ENCODE measurements at places on chromosomes 7 and 10.

- no peak for DNase-seq
Measured at GRCh38 chr7:137949416-137950262, 52.2 kb downstream of the CREB3L2 start.

DNA sequence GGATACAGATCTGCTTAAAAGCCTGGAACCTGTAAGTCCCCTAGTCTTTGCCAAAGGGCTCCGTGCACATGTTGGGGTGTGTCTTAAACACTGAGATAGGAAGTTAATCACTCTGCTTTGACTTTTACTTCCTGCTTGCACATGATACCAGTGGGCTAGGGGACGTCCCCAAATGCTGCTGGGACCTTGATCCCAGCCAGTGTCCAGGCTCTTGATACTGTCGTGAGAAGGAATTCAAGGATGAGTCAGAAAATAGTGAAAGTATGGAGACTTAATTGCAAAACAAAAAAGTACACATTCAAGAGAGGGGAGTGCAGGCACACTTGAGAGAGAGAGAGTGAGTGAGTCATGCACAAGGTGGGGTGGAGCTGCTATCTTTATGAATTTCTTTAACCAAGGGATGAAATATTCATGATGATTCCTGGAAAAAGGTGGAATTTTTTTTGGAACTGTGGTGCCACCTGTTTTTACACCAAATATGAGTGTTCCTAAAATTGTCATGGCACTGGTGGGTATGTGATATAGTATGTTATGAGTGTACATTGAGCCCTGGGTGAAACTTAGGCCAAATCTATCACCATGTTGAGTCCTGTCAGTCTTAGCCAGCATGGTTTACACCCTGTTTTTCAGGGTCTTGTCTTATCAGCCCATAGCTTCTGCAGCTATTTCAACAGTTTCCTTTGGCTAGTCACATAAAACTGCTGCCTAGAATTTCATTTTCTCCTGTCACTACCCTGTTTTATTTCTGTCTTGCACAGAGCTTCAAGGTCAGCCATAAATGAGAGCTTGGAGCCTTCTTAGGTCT lies 88.3 kb upstream of the CYP26C1 start:
- no peak for DNase-seq

- no peak for DNase-seq
Measured at GRCh38 chr10:14751921-14752320, 22.8 kb downstream of the FAM107B start.

- no peak for DNase-seq
Measured at GRCh38 chr7:2000153-2000687, 232.5 kb downstream of the MAD1L1 start.

DNA sequence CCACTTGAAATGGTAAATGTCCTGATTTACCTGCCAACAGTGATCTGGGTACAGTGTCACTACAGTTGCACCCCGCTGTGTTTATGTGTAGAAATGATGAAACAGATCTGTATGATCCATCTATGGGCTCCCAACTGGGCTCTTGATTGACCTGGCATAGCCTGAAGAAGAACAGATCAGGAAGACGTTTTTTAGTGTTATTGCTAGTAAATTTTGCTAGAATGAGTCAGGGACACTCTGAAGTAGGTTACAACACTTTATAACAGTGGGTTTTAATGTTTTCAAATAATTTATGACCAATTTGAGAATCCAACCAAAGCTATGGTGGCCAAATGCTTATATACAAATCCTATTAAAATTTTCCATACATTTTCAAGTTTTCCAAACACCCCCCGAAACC lies 110.3 kb downstream of the DKK1 start:
- no peak for DNase-seq

DNA sequence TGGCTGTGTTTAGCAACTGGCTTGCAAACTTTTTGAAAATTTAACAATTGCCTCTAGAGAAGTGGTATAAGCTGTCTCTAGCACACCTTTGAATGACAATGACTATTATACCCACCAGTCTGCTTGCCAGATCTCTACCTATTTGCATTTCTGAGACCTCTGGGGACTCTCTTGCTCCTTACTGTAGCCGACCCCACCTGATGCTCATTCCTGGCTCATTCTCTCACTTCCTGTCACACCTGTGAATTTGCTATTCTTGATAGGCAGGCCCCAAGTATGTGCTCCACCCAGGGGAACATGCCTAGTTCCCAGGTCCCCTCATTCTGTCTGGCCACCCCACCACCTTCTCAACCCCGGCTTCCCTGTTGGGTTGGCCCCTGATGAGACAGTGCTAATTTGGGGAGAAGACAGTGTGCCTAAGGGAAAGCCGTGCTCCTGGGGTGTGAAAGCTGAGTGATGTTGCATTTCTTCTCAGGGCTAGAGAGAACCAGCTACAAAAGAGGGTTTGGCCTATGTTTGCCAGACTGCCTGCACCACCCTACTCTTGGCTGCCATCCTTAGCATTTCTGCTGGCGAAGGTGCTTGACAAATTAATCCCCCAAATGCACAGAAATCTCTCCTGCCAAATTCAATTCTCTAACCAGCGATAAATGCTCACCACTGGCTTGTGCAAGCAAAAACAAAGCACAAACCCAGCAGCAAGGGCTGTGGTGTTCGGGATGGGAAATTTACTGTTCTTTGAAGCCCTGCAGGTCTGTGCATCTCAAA lies 138.2 kb downstream of the RPS24 start:
- DNase-seq = no peak

DNA sequence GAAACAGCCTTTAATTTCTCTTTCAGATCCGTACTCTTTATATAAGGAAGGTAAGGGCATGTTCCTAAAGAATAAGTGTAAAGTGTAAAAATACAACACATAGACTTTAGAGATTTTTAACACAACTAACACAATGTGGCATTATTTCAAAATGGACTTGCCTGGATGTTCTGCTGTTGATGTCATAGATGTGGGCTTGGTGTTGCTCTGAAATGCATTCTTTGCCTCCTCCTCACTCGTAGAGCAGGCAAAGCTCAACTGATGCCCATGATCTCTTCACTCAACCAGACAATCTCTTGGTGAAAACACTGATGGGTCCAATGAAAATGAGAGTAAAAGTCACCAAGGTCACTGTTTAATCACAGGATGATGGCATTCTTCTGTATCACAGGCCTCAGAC lies 174.2 kb upstream of the TCERG1L start:
- DNase-seq = no peak

DNA sequence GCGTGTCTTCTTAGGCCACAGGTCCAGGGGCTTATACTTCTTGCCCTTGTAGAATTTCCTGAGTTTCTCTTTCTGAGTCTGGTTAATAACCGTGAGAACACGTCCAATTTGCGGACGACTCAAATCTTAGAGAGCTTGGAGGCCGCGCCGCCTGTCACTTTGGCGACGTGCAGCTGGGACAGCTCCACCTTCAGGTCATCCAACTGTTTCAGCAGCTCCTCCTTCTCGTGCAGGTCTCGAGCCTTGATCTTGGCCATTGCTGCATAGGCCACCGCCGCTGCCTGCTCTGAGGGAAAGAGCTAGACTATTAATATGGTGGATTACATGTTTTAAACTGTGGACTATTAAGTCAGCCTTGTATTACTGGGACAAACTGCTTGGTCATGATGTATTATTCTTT lies 26.9 kb downstream of the EVX1 start:
- DNase-seq = no peak

DNA sequence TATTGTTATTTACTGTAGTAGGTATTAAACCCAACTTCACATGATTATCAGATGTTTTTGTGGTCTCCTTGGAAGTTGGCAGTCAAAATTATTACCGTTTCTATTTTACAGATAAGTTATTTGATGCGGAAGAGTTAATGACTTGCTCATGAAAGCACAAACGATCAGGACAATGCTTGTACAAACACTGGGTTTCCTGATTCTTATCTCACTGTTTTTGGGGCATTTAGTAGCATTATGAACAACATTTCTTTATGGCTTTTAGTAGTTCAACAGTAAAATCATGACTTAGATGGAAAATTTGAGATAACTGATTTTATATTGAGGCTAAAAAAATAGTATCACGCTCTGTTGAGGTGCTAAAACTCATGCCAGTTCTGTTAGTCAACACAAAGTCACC lies 361.5 kb upstream of the MBL2 start:
- DNase-seq = no peak

DNA sequence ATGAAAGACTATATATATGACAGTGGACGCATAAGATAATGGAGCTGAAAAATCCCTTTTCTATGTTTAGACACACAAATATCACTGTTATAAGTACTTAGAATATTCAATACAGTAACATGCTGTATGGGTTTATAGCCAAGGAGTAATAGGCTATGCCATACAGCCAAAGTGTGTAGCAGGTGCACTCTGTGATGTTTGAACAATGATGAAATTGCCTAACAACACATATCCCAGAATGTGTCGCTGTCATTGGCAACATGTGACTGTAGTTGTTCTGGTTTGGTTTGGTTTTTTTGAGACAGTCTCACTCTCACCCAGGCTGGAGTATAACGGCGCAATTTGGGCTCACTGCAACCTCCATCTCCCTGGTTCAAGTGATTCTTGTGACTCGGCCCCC lies 26.1 kb downstream of the NOM1 start:
- no peak for DNase-seq

DNA sequence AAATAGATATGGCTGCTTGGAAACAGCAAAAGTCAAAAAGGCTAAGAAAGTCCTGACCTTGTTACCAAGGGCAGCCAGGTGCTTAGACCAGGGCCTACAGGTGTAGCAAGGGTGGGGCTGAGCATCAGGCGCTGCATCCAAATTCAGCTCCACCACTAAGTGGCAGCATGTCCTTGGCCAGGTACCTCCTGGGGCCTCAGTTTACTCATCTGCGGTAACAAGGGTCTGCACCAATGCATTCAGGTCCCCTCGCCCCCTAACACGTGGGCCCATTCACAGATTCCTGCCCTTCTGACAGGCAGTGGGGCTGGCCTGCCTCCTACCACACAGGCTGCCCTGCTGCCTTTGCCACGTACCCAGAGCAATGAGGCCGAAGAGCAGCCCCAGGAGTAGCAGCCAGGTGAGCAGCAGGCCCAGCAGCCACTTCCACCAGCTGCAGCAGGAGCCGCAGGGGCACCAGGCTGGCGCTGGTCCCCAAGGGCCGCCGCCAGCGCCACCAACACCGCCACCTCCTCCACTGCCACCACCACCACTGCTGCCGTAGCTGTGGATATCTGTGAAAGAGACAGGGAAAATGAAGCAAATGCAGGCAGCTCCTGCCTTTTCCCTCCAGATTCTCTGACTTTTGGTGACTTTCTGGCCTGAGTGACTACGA lies 28.9 kb downstream of the COL17A1 start:
- no peak for DNase-seq

DNA sequence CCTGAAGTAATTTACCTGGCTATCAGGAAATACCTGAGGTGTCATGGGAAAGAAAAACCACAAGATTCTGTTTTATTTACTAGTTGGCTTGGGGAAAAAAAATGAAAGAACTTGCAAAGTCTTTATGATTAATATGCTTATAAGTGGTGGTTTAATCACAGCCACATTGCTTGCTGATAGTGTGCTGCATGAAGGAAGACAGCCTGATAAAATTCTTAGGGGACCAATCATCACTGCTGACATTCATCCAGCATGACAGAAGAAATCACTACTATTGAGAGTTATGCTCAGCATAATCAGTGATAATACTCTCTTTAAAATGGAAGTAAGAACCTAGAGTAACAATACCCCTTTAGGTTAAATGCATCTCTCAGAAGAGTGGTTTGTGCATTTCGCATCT lies 150.2 kb upstream of the LRRN3 start:
- DNase-seq = no peak

DNA sequence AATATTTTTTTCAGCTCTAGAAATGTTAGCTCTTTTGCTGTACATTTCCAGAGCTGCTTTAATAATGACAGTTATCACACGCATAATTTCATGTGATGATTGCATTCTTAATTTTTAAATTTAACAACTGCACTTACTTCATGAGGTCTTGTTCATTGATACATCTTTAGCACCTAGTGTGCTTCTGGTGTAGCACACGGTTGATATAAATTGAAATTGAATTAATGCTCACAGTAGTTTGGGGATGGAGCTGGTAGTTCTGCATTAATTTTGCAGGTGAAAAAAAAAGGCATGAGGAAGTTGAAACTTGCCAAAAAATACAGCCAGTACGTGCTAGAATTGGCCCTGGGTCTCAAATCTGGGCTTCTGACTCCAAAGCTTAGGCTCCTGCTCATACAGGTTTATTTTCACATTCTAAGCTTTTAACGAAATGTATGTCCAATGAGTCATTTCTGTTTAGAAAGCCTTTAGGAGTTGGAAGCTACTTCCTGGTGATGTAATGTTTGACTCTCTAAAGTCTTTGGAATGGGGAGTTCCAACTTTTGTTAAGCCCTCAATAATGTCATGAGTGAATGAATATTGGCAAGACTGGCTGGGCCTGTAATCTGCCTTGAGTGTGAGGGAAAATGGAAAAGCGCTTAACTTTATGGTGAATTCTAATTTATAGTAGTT lies 62.5 kb downstream of the DAGLB start:
- DNase-seq = no peak

- DNase-seq = no peak
Measured at GRCh38 chr10:94757916-94758315, 4.6 kb upstream of the CYP2C19 start.

- DNase-seq = no peak
Measured at GRCh38 chr7:107386548-107387102, 83.2 kb upstream of the GPR22 start.

GRCh38 chr10:24901686-24902399 lies 50.6 kb downstream of the PRTFDC1 start:
- peak; percentile 54 for DNase-seq

DNA sequence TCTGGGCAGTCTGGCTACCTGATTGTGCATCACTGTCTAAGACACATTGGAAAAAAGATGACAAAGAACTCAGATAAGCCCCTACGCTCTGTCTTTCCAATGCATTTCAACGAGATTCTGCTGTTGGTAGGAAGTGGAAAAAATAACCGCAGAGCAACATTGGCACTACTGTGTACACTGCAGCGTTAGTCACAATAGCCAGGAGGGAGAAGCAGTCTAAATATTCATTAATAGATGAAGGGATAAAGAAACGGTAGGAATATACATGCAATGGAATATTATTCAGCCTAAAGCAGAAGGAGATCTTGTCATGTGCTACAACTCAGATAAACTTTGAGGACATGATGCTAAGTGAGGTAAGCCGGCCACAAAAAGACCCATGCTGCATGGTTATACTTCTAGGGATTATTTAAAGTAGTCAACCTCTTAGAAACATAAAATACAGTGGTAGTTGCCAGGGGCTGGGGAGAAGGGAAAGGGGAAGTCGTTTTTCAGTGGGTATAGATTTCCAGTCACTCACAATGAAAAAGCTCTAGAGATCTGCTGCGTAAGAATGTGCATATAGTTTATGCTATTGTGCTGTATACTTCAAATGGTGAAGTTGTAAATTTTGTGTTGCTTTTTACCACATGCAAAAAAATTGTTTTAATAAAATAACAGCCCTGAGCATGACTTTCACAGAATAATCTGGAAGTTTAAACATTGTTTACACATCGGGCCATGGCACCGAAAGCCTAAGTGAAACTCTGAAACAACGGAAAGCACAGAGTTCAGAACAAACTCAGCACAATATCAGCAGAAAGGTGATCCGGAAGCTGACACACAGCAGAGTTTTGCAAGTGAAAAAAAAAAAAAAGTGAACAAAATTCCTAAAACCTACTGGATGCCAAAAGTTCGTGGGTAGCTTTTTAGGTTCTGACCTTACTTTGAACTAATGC lies 40.1 kb downstream of the ELMO1 start:
- DNase-seq = no peak
